Psoas muscle (tissue), 8 donors: ENCODE measurements at places on chromosomes 5 and 9. TPM values are rescaled to one million over a fixed set of nuclear protein-coding genes. Genes with fewer than 3 reads are reported as not detected.

DNA sequence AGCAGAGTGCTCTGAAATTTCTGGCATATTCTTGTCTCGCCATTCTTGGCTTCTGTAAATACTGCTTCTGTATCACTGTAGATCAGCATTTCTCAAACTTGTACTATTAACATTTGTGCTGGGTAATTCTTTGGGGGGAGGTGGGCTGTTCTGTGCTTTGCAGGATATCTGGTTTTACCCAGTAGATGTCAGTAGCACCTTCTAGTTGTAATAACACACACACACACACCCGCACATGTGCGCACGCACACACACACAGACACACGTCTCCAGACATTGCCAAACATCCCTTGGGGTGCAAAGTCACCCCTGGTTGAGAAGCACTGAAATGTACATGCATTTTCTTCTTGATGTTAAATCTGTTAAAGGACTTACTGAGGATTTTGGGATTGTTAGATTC is 304.1 kb downstream of the MAT2B start:
- no peaks in the 10 kb centered on the region for H3K4me1 ChIP-seq
- DNase-seq = no peak
- no peak overlapping the region for H3K27ac ChIP-seq
- H3K4me3 ChIP-seq = no peak overlapping the region

TMEM252 gene
- total RNA-seq = not detected

PCDHA9 gene
- not detected for total RNA-seq

DNA sequence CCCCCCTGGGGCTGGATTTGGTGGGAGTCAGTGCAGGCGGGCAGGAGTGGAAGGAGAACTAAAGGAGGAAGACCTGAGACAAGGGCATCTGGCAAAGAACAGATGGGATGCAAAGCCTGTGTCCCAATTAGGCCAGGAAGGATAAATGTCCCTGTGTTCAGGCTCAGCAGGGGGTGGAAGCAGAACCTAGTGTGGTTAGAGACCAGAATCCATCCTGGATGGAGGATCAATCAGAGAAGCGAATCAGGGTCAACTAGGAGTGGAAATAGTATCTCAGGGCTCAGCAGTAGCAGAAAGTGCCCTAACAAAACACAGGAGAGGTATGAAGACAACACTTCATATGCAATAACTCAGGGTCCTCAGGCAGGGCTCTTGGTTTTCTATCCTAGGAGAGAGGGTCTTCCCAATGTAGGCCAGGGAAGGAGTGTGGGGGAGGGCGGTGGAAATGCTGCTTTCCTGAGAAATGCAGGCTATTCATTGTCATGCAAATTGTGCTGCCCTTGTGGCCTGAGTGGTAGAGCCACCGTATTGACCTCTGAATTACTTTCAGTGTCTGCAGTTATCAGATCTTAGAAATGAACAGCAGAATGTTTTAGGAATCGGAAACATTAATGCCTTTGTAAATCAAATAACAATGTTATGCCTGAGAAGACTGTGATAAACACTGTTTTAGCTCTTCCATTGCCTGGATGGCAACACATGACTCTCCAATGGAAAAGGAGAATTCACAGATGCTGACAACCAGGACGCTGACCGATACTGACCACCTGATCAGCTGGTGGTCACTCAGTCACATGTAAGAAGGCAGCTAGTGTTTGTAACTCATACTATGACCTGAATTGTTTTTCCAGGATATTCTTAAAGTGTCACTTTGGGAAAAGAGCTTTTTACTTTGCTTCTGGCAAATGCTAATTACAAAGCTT is 323.6 kb downstream of the SEMA5A start:
- H3K36me3 ChIP-seq = no peaks in the 10 kb centered on the region
- H3K27me3 ChIP-seq = no peaks in the 10 kb centered on the region
- H3K27ac ChIP-seq = no peak overlapping the region
- H3K4me3 ChIP-seq = no peak overlapping the region
- DNase-seq = no peak

COL15A1 gene
- total RNA-seq = 34.7 TPM

DAP gene
- 6.5 TPM for total RNA-seq

DNA sequence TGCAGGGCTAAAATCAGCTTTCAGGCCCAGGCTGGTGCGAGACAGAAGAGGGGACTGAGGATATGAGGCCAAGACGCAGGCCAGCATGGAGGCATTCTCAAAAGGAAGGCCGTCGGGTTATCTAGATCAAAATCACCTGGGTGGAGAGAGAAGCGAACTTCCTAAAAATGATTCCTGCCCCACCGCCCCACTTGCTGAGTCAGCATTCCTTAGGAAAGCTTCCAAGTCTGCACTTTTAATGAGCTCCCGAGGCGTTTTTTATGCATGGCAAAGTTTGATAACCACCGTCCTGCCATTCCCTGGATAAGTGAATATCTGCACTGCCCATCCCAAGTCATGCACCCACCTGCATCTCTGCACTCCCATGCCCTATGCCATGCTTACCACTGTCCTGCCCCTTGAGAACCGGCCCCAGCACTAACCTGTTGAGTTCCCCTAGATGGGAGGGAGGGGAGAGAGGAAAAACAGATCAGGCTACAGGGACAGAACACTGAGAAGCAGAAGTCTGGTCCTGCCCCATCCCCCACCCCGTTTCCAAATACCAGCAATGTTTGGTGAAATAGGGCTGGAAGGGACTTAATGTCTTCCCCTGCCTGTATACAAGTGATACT is 1.6 kb upstream of the SPOCK1 start:
- peaks cover 4% of the 10 kb centered on the region for H3K27me3 ChIP-seq
- no peak for DNase-seq
- H3K4me1 ChIP-seq = no peaks in the 10 kb centered on the region
- no peak overlapping the region for H3K4me3 ChIP-seq
- H3K27ac ChIP-seq = no peak overlapping the region

DNA sequence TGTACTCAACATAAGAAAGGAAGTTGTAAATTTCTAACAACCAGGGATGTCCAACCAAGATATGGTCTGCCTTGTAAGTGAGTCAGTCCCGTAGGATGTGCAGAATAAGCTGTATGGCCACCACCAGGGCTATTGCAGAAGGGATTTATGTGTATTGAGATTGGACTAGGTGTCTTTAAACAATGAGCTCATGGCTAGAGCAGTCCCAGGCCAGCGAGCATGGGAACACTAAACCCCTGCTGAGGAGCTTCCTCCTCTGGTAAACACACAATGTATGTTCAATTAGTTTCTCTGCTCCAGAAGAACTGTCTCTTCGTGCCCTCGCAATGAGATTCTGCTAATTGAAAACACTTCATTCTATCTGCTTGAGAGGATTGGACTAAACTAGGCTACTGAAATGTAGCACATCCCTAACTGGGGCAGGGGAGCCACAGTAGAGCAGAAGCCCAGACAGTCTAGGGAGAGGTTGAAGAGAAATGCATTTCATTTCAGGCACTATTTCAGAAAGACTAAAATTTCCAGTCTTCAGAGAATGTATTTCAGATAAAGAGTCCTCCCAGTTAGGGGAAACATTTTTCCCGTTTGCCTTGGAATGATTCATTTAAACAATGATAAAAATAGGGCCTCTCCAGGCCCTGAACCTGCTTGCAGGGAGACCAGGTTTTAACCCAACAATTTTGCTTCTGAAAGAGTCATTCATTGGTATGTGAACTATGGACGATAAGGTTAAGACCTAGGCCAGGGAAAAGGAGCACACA is 154.7 kb downstream of the FAM114A2 start:
- H3K36me3 ChIP-seq = no peaks in the 10 kb centered on the region
- no peak for DNase-seq
- H3K4me3 ChIP-seq = no peak overlapping the region
- H3K27me3 ChIP-seq = no peaks in the 10 kb centered on the region
- no peaks in the 10 kb centered on the region for H3K4me1 ChIP-seq

CCDC180 gene
- total RNA-seq = 1.6 TPM

CSNK1A1 gene
- 394 TPM for total RNA-seq

DNA sequence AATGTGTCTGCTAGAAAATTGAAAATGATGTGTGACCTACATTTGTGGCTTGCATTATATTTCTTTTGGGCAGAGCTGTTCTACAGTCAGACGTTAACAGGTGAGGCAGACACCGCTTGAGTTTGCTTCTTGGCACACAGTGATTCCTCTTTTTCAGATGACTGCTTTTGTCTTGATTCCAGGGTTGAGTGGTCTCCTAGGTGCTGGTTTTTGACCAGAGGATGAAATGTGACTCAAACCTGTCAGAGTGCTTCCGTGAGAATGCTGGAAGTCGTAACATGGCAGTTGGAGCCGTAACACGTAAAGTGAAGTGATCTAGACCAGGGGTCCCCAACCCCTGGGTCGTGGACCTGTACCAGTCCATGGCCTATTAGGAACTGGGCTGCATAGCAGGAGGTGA is 28.3 kb upstream of the NDFIP1 start:
- no peak for DNase-seq
- H3K27me3 ChIP-seq = no peaks in the 10 kb centered on the region
- H3K36me3 ChIP-seq = no peaks in the 10 kb centered on the region
- H3K4me3 ChIP-seq = no peak overlapping the region

GRCh38 chr9:32705059-32705458 is 69.6 kb upstream of the TAF1L start:
- no peaks in the 10 kb centered on the region for H3K4me1 ChIP-seq
- H3K27ac ChIP-seq = no peak overlapping the region
- H3K27me3 ChIP-seq = no peaks in the 10 kb centered on the region
- no peak for DNase-seq
- no peak overlapping the region for H3K4me3 ChIP-seq

DNA sequence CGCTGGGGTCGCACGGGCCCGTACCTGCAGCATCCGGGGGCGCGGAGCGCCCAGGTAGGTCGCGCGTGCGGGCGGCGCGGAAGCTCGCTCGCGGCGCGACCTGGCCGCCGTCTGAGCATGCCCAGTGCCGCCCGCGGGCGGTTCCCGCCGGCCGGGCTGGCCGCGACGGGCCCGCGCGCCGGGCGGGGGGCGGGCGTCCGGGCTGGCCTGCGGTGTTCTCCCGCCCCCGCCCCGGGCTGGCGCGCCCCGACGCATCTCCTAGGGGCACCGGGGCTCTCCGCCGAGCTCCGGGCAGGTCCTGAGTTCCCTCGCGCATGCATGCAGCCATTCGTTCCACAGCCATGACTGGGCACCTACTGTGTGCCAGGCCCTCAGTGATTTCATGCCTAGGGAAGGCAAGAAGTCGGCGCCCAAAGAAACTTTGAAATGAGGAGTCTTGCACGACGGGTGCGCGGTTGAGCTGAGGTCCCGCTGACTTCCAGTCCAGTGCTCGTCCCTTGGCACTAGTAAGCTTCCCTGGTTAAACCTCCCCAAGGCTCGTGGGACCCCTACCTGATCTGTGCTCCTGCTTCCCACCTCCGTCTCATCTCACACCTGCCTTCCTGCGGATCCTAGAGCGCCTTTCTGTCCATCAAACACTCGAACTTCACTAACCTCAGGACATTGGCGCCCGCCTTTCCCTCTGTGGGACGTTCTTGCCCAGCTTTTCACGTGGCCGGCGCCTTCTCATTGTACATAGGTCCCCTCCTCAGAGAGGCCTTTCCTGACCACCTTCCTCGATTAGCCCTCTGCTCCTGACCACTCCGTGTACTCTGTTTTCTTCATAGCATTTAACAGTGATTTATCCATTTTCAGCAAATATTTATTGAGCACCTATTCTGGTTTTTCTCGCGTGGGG is at the start of gene PTPN3:
PTPN3 (minus strand) TSS at position 113 of the 898 bp plus-strand sequence. CDS start 34,873 bp downstream, outside the sequence.
- H3K4me1 ChIP-seq = peaks cover 16% of the 10 kb centered on the region
- H3K27me3 ChIP-seq = no peaks in the 10 kb centered on the region
- H3K27ac ChIP-seq = peak within 1 kb of the TSS; percentile 85
- no peaks in the 10 kb centered on the region for H3K36me3 ChIP-seq
- DNase-seq = peak; percentile 21
